ENCODE measurements at places on chromosomes 2 and 18. TPM values are rescaled to one million over a fixed set of nuclear protein-coding genes. Genes with fewer than 3 reads are reported as not detected.

Gene GLI2
- not detected for total RNA-seq

Gene PIEZO2
- total RNA-seq = not detected

Gene IL1A
- total RNA-seq = 0.49 TPM

Gene GCG
- not detected for total RNA-seq

Gene NEURL3
- 2.2 TPM for total RNA-seq
